ENCODE measurements at places on chromosomes 3 and 15.
A peak's percentile ranks its signal among the peaks of the same experiment; 100 is the strongest.

GRCh38 chr15:29903028-29903427, 80.8 kb upstream of the TJP1 start:
- no peak for DNase-seq

DNA sequence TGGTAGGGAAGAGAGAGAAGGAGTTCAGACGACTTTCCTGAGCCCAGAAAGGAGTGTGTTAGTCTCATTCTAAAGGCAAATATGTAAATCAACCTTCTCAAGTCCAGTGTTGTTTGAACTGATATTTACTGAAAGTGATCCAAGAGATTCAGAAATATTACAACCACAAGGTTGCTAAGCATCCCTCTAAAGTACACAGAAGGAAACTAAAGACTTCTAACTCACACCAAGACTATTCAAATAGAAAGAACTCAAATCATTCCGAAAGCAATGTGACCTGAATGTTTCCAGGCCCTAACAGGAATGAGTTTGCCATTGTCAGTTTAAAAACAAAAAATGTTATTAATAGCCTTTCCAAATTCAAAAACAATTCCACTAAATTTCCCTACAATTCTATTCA, 56.9 kb upstream of the VGLL3 start:
- no peak for DNase-seq

DNA sequence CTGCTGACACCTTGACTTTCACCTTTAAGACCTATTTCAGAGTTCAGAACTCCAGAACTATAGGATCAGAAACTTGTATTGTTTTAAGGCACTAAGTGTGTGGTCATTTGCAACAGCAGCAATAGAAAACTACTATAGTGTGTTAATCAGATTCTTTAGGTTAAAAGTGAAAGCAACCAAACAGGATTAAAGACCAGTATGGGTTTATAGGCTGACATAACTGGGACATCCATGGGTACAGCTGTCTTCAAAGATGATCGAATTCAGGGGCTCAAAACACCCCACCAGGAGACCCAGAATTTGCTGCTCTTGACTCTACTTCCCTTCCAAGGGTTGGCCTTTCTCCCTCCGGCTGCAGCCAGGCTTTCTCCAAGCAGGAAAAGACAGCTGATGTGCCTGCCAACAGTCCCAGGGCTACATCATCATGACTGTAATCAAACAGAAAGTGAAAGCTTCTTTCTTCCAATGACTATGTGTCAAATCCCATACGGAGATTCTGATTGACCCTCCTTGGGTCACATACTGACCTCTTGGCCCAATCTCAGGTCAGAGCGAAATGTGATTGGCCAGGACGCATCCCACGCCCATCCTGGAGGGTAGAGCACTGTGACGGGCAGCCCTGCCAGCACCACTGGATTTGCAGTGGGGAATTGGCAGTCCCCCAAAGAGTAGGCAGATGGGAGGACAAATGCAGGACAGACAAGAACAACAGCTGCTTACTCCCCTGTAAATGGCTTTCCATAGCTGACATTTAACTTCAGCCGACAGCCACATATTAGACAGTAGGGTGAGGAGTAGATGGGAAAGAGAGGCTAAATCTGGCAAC, 51.4 kb upstream of the RNF7 start:
- DNase-seq: no peak

- DNase-seq: no peak
These were observed 14.6 kb upstream of the SNRPA1 start for GRCh38 chr15:101309436-101310160.

GRCh38 chr3:40988468-40988867, 210.8 kb upstream of the CTNNB1 start:
- no peak for DNase-seq

GRCh38 chr15:49379996-49380395, 43.0 kb upstream of the FGF7 start:
- DNase-seq: no peak

DNA sequence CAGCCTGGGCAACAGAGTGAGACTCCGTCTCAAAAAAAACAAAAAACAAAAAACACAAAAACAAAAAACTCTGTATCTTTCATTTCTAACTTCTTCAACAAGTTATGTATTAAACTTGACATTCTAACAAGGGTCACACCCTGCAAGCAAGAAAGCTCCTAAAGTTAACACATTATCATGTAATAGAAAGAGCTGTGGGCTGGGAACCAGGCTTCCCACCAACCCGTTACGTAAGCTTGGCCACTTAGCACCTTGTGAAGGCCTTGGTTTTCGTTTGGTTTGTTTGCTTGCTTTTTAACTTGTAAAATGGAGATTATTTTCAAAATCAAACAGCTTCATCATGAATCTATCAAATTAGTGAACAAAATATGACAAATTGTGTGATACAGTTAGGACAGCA, 47.0 kb downstream of the HEG1 start:
- DNase-seq: no peak

GRCh38 chr3:107523539-107524325, 970 bp downstream of the BBX start:
- DNase-seq: peak; percentile 85

- no peak for DNase-seq
These were observed 67.7 kb downstream of the CERS3 start for GRCh38 chr15:100461049-100461448.

- no peak for DNase-seq
These were observed 185.6 kb downstream of the FAM43A start for GRCh38 chr3:194871143-194871863.

- no peak for DNase-seq
These were observed 18.4 kb downstream of the TM4SF18 start for GRCh38 chr3:149314807-149315578.

DNA sequence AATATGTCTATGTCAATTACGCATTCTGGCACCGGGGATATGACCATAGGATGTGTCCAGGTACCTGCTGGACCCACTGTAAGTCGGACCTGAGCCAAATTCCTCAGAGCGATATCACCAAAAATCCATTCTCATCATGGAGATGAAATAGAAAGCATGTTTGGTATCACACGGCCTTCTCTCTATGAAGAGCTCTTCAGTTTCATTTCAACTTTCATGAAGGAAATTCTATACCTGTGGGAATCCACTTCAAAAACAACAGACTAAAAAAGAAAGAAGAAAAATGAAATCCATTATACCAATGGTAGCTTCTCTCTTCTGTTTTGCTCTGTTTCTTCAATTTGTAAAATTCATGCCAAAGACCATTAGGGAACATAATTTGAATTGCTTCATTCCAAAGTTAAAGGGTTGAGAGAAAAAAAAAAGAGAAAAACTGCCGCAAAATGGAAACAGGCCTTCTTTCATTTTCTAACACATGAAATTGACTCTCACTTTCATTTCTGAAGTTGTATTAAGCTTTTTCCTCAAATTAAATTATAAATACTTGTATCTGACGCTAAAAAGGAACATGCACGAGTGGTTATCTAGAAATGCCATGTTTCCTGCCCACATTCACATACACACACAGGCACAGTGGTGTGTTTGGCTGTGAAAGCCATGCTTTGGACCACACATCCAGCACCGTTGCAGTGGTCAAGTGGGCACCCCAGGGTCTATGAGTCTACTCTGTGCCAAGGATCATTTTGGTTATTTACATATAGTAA, 46.9 kb upstream of the DIPK2A start:
- DNase-seq: no peak

DNA sequence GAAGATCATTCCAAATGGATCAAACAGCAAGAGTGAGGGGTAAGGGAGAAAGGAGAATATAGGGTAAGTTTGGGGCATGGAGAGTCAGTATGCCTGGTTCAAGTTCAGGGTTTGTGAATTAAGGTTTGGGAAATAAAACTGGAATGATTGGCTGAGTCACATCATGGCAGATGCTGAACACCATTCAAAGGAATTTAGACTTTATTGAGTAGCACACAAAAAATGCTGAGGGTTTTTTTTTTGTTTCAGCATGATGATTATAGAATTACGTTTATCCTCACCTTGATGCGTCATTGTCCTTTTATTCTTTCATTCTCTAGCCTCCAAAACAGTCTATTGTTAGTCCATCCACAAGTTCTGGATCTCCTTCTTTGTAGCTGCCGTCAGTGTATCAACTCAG, 220.0 kb upstream of the UMPS start:
- no peak for DNase-seq

DNA sequence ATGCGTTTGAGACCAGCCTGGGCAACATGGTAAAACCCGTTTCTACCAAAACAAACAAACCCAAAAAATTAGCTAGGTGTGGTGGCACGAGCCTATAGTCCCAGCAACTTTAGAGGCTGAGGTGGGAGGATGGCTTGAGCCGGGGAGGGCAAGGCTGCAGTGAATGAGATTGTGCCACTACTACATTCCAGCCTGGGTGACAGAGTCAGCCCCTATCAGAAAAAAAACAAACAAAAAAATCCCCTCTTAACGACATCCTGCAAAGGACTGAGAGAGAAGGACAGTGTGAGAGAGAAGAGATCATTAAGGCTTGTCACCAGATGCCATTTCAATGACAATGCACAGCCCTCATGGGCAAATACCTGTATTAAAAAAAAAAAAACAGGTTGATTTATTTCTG, 266.7 kb upstream of the ATP10A start:
- no peak for DNase-seq

GRCh38 chr3:48118322-48118721, 69.9 kb downstream of the CDC25A start:
- DNase-seq: no peak

DNA sequence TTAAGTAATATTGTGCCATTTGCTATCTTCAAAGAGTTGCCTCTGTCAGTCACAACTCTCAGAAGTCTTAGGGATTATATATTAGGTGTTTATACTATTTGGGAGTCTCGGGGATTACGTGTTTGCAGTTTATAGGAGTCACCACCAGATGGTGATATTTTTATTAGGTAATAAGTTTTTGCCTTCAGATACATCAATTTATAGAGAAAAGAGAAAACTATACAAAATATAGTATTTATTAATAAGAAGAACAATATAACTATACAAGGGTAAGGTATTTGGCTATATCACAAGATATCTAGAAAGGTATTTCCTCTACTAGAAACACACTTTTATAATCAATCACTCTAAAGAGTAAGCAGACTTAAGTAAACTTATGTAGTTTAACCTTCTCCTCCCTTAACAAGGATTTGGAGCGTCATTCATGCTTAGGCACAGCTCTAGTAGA, 10.7 kb upstream of the DHX36 start:
- DNase-seq: no peak

DNA sequence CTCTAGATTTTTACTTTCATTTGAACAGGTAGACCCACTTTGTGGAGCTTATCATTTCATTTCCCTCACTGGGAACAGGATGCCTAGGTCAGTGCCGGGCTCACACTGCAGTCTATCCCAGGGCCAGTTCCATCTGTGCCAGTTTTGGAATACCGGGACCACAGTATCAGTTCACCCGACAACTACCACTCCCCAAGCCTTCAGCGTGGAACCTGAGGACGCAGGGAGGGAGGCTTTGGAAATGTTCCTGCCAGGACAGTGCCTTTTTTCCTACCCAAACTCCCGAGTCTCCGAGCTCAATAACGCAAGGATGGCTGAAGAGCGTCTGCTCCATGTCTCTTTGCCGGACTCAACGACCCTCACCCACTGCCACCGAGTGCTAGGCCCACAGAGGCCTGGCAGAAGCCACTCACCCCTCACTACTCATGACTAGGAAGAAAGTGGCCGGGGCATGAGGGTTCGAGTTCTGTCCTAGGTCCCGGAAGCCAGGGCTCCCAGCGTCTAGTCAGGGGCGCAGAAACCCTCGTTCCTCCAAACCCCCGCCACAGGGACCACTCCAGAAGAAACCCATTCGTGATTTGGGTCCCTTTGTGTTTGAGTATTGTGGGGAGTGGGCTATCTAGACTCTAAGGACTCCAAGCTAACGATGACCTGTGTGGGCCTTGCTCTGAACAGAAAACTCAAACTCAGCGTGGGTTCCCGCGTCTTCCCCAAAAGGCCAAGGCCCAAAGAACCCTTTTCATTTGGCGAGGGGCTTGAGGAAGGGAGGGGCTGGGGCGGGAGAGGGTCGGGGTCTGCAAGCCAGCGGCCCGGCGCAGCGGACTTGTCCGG, 11.4 kb downstream of the ZIC1 start:
- DNase-seq: no peak

GRCh38 chr15:99958426-99959097, 225.3 kb upstream of the LYSMD4 start:
- peak; percentile 30 for DNase-seq

DNA sequence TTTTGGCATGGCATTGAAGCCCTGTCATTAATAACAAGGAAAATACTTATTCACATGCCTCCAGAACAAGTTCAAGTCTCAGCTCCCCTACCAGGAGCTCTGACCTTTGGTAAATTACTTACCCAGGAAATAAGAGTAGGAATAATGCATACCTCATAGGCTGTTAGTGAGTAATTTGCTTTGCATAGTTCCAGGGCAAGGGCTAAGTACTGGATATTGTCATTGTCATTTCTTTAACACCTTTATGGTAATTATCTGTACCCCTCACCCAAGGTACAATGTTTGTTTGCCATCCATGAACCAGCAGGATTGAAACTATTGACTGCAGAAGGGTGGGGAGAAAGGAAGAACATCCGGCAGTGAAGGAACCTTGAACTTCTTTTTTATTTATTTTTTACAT, 148.5 kb downstream of the SOX2 start:
- no peak for DNase-seq

GRCh38 chr3:71685686-71686085, 39.5 kb downstream of the EIF4E3 start:
- DNase-seq: no peak

DNA sequence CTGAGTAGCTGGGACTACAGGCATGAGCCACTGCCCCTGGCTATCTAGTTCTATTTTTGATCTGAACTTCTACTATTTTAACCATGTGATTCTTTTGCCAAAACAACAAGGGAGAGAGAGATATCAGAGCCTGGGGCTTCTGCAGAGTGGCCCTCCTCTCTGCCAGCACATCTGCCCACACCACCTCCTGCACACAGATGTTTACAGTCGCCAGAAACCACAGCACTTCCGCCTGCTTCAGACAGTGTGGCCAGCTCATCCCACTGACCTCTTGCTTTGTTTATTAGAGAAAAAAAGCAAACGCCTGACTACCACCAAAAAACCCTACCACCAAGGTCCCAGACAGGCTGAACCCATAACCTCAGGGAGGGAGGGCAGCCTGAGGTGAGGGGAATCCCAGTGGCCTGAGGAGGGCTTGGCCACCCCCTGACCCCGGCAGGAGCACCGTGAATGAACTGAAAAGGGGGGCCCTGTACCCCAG, 85.9 kb upstream of the ABHD2 start:
- no peak for DNase-seq

DNA sequence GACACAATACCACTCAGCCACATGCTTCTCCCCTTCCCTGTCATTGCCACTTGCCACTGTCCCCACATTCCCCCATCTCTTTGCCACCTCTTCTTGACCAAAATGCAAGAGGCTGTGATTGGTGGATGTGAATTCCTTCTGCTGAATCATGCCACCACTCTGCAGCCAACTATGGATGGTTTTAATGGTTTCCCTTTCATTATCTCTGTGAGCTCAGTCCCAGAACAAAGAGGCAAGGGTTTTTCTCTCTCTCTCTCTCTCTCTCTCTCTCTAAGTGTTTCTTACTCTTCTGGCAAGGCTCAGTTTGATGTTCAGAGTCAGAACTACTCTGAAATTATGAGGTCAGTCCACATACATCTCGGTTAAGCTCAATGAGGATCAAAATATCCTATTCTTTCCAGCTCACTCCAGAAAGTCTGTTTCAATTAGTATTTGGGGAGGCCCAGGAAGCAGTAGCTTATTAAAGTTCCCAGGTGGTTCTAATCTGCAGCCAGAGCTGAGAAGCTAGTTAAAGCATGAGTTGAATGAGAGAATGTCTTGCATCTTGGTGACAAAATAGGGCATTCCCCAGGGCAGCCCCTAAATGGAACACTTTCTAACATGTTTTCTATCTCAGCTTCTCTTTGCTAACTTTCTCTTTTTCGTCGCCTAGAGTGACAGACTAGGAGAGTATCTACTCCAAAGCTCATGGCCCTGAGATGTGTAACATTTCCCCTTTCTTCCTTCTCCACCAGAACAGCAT, 8.5 kb upstream of the ILDR1 start:
- DNase-seq: no peak

Measured in activated CD8-positive, alpha-beta memory T cell treated with anti-CD3 and anti-CD28 coated beads for 24 hours (primary cell).